ENCODE measurements at places on chromosomes 2 and 18. TPM values are rescaled to one million over a fixed set of nuclear protein-coding genes. Genes with fewer than 3 reads are reported as not detected.

DNA sequence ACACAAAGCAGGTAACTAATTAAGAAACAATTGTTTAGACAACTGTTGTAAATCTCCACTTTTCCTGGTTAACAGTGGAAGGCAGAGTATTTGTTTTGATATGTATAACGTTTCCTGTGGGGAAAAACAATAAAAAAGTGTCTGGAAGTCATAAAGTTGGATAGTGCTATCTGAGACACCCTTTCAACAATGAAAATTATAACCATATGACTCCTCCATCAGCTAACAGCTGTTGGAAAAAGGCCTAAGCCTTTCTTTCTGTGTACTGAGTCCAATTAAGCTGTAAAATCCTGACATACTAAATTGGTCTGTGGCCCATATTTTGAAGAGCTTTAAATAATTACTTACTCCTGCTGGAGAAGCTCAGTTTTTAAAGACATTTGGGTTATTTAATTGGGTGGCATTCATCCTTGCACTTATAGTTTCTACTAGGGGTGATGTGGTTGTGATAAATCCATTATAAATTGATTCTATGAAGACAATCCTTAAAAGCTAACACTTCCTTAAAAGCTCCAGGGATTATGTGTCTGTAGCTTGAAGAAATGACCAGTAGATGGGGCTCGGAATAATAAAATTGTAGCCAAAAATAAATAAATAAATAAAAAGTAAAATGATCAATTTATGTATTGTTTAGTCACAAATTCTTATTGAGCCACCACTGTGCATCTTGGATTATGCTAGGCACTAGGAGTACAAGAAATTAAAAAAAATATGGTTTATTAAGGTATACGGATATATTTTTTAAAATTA, 698.1 kb upstream of the NXPH2 start:
- H3K27me3 ChIP-seq, result no peaks in the 10 kb centered on the region
- H3K27ac ChIP-seq, result no peak overlapping the region
- H3K4me3 ChIP-seq, result no peak overlapping the region
- H3K4me1 ChIP-seq, result peaks cover 27% of the 10 kb centered on the region
- no peak for DNase-seq

Gene ABCB11
- 0.07 TPM for total RNA-seq

DNA sequence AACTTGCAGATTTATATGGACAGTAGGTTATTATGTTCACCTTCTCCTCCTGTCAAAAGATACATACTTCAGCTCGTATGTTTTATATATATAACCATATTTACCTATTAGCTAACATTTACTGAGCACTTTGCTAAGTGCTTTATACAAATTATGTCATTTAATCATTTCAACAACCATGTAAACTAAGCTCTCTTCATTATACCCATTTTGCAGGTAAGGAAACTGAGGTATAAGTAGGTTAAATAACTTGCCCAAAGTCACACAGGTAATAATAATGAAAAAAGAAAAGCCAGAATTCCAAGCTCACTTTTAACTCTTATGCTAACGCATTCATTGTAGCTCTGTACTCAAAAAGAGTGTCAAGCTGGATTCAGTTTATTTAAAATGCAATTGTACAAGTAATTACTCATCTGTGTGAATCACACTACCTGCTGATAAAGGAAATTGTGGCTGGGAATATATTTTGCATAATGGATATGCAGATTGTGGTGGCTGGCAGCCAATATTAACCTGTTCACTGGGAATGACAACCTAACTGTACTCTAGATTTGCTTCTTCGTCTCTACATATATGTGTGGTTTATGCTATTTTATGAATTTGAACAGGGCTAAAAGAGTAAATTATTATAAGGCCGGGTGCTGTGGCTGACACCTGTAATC, 20.6 kb downstream of the SLC16A14 start:
- H3K27me3 ChIP-seq, result no peaks in the 10 kb centered on the region
- H3K4me3 ChIP-seq, result no peak overlapping the region
- DNase-seq, result no peak
- H3K27ac ChIP-seq, result no peak overlapping the region
- H3K36me3 ChIP-seq, result peaks cover 8% of the 10 kb centered on the region

DNA sequence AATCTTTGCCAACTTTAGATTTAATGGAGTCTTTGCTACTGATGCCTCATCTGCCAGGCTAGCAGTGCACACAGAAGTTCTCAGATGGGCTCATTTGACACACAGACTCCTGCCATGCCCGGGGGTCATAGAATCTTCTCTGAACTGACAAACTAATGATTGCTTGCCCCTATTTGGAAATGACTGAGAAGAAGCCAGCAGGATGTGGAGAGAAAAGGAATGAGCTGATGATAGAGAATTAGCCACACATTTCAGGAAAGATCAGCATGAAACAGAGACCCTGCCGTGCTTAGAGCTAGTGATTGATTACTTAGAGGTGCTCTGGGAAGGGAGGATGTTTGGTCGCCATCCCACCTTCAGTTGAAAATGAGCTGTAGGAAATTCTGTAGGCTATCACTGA, 178.5 kb downstream of the TPGS2 start:
- DNase-seq, result no peak
- H3K4me3 ChIP-seq, result no peak overlapping the region
- no peak overlapping the region for H3K27ac ChIP-seq

Gene C2orf81
- 7.9 TPM for total RNA-seq
